ENCODE measurements at places on chromosomes 2 and 18.

GRCh38 chr2:216519154-216519762 is 20.6 kb downstream of the RPL37A start:
- DNase-seq: peak; percentile 81

GRCh38 chr18:40152859-40153258 is 1802.2 kb upstream of the PIK3C3 start:
- DNase-seq: no peak

DNA sequence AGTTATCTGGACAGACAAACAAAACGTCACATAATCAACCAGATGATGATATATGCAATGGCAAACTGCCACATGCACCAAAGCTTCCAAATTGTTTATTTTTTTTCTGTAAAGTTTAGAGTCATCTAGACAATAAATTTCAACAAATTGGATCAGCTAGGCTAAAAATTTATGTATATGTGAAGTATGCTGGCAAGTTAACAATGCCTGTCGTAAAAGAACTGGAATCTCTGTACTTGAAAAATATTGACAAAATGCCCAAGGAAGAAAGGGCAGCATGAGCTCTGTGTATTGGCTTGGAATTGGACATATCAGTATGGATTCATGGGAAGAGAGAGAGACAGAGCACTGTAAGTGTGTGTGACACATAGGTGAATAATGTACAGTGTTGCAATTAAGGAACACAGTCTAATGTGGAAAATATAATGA is 309.8 kb downstream of the ERBB4 start:
- DNase-seq: peak; percentile 0

DNA sequence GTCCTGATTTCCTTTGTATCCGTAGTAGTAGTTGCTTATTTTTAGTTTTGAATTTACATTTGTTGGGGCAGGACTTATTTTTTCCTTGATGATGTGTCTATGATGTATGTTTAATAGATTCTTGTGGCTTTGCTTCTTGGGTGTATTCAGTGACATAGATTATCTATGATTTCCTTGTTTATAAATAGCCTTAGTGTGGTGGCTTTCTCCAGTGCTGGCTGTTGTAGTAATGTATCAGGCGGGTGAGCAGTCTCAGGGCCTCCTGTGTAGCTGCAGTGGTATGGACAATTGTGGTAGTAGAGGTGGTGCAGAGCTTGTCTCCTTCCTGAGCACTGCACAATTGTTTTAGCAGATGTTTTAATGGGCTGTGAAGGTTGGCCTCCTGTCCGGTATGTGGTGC is 60.5 kb downstream of the SMCHD1 start:
- peak; percentile 20 for DNase-seq

- DNase-seq: no peak
Observed at GRCh38 chr2:217193431-217194340, 333.8 kb upstream of the TNP1 start.

DNA sequence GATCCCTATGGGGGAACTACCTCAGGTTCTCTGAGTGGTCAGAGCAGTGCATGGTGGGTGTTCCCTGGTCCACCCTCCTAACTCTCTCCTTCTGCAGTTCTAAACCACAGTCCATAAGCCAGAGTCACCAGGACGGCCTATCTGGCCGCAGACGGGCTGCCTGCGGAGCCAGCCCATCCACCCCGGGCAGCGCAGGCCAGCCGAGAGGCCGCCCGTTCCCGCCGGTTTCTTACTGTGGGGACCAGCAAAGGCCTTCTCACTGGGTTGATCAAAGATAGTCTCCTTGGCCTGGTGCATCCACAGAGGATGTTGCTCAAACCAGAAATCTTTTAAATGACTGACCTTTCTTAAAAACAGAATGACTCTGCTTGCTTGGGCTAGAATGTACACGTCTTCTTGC is 9.6 kb upstream of the CHST10 start:
- DNase-seq: no peak

DNA sequence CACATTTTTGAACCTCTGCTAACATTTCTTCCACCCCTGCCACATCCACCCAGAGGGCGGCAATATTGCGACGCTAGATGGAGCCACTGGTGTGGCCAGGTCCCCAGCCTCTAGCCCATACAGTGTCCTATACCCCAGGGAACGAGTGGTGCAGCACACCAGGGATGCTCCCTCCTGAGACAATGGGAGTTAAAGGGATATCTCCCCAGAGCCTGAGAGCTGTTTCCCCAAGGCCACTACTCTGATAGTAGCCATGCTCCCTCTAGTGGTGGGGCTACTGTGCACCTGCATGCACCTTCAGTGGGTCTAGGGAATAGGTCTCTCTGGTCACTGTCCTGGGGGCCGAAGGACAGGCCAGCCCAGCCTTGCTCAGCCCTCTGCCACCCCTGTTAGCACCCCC is 336.4 kb upstream of the FSHR start:
- DNase-seq: no peak

DNA sequence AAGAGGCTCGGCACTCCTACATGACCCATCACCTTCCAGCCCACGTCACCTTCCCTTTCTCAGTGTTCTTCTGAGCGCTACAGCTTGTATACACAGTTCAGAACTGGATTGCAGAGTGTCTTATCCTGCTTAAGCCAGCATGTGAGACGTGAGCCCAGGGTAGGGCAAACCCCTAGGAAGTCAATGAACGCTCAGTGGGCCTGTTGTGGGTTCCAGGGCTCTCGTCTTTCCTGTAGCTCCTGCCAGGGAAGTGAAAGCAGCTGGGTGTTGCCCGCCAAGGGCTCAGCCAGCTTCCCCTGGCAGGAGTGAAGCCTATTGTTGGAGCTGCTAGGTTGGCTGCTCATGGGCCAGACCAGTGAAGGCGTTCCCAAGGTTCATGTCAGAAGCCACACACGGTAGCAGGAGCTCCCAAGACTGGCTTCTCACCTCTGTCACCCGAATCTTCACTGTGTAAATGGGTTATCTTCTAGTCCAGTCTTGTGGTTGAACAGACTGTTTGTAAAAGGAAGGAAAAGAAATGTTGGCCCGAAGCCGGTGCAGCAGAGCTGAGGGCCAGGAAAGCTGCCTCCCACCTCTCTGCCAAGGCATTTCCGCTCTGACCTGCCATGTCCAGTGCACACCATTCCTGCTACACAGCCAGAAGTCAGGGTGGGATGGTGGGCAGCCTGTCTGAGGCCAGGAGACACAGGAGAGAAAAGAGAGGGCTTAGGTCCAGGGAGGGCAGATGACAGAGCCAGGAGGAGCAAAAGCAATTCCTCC is 69.6 kb upstream of the RMDN2 start:
- peak; percentile 40 for DNase-seq

- peak; percentile 66 for DNase-seq
Observed at GRCh38 chr18:36315736-36316135, 18.2 kb downstream of the FHOD3 start.

DNA sequence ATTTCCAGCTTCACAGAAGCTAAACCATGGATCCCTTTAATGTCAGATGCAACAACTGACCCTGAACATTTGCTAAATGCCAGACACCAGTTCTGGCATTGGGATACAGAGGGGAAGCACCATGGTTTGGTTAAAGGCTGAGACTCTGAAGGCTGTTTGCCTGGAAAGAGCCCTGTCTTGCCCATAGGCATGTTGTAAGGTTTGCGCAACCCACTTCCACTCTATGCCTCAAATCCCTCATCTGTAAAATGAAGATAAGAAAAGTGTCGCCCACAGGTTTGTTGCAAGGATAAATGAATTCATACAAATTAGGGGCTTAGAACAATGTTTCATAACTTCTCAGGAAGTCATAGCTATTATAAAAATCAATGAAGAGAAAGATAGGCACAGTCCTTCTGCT is 380.9 kb upstream of the GYPC start:
- DNase-seq: no peak

DNA sequence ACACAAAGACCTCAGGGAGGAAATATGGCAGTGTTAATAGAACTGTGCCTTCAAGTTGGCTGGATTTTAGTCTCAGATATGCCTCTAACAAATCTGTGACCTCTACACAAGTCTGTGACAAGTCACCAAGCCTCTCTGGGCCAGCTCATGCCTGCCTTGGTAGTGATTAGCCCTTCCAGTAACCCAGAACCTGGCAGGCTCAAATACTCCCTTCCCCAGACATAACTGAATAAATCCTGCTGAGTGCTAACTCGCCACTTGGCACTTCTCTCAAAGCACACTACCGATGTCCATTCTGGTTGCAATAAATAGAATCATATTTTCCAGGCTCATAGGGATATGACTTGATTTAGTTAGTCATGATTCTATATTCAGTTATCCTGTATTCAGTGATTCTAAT is 15.3 kb upstream of the THSD7B start:
- no peak for DNase-seq

DNA sequence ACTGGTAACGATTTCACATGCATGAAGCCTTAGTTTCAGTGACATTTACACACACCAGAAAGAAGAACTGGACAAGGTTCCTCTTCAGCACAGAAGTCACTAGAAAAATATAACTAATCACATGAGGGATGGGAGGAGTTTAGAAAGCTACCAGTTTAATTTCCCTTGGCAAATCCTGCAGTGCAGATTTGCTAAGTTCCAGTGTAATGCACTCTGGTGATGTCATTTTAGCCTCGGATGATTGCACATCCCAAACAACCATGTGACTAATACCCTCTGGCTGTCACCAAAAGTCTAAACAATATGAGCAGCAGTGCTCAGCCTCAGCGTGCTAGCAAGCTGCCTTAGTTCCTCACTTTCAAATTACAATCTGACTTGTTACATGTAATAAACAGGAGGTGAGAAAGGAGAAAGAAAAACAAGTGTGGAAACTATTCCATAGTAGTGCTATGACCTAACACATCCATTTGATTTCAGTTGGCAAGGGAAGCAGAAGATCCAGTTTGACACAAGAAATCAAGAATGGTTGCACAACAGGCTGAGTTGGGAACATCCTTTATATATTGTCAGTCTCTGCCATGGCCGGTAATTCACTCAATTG is 35.3 kb upstream of the PPP1CB start:
- peak; percentile 89 for DNase-seq

GRCh38 chr2:78309460-78309859 is 716.0 kb upstream of the REG3G start:
- no peak for DNase-seq

DNA sequence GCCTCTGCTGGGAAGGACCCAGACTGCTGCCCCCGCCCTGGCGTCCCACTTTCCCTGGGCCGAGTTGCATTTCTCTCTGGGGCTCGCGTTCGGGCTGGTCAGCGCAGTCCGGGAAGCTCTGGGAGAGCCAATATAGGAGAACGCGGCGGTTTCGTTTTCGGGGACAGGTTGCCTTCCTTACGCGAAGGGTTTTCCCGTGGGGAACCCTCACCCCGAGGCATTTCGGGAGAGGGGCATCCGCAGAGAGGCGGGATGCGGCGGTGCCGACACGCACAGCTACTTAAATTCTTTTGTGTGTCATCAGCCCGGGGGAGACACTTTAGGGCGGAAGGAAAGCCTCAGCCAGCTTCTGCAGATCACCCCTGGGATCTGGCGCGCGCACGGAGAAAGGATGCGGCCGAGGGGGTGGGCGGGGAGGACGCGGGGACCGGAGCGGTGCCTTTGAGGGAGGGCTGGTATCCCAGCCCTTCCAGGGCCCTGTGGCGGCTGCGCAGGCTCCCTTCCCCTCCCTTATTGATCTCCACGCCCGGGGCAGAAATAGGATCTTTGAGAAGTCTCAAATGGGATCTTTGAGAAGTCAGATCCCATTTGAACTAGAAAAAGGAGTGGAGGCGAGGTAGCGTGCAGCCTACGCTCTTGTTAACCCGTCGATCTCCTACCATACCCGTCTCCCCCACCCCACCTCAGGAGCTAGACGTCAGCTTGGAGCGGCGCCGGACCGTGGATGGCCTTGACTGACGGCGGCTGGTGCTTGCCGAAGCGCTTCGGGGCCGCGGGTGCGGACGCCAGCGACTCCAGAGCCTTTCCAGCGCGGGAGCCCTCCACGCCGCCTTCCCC is 1.2 kb downstream of the GATA6 start:
- DNase-seq: peak; percentile 66

DNA sequence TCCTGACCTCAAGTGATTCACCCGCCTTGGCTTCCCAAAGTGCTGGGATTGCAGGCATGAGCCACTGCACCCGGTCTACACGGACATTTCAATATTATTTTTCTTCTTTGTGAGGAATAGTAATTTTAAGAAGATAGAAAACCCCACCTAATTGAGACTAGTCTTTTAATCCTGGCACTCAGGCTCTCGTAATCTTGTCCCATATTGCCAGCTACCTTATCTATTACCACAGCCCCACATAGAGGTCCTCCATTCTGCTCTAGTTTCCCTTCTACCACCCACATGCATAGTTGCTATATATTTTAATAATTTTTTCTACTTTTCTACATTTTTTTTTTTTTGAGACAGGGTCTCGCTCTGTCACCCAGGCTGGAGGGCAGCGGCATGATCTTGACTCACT is 9.5 kb upstream of the USP14 start:
- no peak for DNase-seq

GRCh38 chr2:28352104-28352503 is 40.6 kb upstream of the FOSL2 start:
- no peak for DNase-seq

DNA sequence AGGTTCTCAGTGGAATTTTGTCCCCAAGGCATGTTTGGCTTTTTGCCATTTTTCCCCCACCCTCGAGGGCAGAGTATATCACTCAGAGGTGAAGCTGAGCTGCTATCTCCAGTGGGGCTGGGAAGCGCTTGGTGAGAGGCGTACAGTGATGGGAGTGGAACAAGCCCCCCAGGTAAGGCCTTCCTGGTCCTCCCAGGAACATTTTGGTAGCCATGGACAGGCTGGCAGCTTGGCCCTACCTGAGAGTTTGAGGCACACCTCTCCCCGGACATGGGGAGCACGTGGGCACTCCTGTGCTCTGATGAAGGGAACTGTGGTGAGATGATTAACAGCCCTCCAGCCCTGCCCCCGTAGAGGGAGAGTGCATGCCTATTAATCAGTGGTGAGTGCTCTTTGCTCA is 99.3 kb downstream of the C1QL2 start:
- DNase-seq: no peak

DNA sequence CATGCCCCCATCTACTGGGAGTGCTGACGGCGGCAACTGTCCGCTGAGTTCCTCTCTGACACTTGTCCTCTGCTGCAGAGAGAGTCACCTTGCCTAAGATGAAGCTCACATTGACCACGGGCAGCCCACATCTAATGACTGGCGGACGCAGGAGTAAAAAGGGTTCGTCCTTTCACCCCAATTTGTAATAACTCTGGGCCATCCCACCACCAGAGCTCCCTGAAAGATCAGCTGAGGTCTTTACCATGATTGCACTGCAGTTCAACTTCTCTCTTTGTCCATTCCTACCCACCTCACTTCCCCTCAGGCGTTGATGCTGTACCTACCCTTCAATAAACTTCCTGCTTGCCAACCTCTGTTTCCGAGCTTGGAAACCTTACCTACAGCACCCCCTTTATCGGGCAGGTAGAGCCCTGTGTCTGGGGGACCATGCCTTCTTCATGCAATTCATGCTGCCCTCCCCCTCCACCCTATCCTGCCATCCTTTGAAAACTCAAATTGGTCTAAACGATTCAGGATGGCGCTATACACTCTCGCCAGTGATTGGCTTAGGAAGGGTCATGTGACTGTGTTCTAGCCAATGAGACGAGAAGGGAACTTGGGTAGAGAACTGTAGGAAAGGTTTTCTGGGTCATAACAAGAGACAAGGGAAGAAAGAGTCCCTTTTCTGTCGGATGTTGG is 10.3 kb upstream of the B3GNT2 start:
- no peak for DNase-seq

All from AG10803 (cell line).